Hematopoietic multipotent progenitor cell treated with erythropoietin and hydrocortisone succinate and interleukin-3 and kit ligand, for 4 days (in vitro differentiated cells): ENCODE measurements at places on chromosomes 1 and 21.

- peak; percentile 61 for DNase-seq
Measured at GRCh38 chr1:93033029-93033428, 46.1 kb upstream of the MTF2 start.

DNA sequence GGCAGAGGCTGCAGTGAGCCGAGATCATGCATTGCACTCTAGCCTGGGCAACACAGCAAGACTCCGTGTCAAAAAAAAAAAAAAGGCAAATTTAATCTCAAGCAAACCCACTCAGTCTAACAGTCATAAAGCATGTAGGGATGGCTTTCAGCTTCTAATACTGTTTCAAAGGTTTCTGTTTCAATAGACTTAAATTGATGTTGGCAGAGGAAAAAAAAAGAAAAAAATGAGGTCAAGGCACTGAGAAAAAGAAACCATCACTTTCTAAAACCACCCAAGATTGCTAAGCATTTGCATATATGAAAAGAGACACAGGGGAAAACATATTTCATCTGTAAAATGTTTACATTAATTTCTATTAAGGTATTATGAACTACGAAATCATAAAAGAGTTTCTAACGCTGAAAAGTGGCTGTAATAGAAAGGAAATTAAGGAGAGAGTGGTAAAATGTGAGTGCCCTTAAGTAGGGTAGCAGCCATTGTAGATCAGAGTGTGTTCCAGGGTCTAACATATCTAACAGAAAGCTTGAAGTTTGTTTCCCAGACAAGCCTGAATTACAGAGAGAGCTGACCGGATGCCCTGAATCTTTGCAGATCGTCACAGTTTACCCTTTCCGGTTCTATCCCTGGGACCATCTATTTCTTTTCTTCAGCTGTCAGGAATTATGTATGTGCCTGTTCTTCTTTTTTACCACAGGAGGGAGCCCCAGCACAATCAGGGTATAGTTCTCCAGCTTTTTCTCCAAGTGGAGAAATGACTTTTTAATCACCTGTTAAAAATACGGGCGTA lies 70.0 kb downstream of the PLD5 start:
- peak; percentile 50 for DNase-seq

GRCh38 chr1:30188329-30188728 lies 535.1 kb downstream of the MATN1 start:
- DNase-seq = no peak

GRCh38 chr1:27858072-27858948 lies 14.0 kb upstream of the THEMIS2 start:
- DNase-seq = peak; percentile 95

GRCh38 chr1:212351588-212352362 lies 62.9 kb downstream of the PACC1 start:
- peak; percentile 79 for DNase-seq

DNA sequence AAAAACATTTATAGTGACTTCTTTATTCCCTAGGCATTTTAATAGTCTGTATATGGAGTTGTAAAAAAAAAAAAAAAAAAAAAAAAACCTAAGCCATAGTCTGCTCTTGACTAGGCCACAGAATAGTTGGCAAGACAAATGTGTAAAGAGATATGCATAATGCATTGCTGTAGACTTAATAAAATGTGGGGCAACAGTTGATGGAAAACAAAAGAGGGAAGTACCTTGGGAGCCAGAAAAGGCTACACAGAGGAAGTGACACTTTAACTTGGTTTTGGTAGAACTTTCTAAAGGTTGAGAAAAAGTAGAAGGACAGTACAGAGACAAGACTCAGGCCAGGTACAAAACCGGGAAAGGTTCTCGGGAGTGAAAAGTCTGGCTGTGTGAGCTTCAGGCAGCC lies 802.9 kb upstream of the ADAMTS5 start:
- DNase-seq = peak; percentile 24

- DNase-seq = no peak
Measured at GRCh38 chr1:174535207-174535606, 87.4 kb downstream of the GPR52 start.

DNA sequence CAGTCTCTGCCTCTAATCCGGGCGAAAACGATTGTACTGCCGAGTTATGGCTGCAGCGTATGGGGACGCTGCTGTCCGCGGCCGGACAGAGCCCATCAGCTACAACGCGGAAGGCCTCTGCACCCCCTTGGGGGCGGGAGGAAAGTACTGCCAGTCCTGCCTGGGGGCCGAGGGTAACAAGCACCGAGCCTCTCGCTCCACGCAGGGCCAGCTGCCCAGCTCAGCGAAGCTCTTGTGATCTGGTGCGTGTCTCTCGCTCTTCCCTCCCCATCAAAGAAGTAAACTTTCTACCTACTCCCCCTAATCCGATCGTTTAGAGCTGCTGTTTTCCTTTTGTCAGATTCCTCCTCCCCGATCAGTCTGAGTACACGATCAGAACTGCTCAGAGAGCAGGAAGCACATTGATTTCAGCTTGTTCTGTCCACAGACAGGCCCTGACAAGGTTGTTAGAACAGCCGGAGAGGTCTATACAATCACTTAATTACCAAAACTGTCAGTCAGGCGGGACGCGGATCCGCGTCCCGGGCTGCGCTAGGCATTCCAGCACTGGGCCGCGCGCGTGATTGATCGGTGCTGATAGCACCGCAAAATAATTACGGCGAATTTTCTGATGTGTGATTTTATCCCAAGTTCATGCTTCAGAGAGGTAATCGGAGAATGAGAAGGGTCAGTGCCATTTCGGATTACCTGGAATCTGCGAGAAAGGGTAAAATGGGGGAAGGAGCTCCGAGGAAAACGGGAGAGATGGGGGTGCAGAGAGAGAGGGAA lies 8.7 kb upstream of the BARHL2 start:
- no peak for DNase-seq

DNA sequence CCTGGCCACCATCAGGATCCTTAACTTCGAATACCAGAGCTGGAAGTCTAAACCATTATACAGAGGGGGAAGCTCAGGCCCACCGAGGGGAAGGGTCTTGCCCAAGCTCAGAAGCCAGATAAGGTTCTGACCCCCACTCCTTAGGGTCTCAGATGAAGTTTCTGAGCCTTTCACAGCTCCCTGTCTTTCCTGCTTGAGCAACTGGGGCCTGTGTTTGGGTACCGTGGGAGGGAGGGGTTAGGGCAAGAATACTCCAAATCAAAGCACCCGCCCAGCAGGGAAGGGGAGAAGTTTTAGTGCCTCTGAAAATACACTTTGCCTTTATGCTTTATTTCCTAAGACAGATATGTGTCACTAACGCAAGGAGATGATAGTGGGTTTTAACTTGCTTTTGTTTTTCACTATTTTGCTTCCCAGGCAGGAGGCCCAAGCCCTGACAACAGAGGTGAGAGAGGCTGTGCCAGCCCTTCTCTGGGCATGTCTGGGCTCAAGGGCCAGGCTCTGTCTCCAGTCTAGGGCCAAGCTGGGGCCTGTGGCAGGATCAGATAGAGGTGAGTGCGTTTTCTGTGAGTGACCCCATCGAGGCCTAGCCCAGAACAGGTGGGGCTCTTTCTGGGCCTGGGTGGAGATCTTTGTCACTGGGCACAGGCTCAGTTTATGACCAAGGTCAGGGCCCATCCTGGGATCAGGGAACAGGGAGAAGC lies 20.5 kb upstream of the TENT5B start:
- no peak for DNase-seq

DNA sequence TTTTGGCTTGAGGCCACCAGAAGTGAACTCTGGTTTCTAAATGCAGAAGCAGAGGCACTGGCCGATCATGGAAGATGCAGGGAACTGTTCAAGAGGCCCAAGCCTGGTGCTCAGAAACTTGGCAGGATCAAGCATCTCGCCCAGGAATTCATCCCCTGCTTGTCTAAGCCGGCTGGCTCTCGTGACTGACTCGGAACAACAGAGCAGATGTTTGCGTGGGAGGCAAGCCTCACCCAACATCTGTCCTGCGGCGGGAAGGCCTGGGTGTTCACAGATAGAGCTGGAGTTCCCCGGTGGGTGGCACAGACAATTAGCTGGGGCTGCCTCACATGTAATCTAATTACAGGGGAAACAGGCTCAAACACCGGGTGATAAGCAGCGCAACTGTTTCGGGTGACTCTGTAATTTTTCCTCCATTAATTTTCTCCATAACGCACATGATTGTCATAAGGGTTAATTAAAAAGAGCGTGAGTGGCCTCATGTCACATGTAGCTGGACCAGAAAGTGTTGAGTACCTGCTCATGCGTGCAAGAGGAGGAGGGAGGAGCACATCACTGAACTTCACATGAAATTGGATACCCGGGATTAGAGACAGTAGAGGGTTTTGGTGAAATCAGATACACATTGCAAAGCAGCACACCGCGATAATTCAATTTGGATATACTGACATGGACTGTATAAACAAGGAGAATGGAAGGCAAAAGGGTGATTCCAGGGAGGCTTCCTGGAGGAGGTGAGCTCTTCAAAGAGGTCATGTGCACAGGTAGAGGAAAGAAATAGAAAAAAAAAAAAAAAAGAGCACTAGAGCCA lies 180.0 kb downstream of the ETS2 start:
- DNase-seq = peak; percentile 99

DNA sequence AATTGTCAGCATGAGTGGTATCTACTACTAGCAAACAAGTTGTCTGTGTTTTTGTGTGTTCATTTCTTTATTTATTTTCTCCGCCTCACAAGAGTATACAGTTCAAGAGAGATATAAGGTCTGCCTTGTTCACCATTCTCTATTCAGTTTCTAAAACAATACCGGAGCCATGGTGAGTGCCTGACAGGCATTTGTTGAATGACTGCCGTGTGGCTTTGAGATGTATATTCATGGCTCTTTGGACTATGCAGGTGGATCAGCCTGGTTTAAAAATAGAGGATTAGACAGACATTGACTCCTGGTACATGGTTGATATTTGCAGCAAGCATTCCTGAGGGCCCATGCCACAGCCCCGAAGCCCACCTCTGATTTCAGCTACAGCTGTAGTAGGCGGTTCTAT lies 89.7 kb downstream of the PGM1 start:
- DNase-seq = no peak

- DNase-seq = no peak
Measured at GRCh38 chr1:235745503-235746136, 96.0 kb upstream of the GNG4 start.

DNA sequence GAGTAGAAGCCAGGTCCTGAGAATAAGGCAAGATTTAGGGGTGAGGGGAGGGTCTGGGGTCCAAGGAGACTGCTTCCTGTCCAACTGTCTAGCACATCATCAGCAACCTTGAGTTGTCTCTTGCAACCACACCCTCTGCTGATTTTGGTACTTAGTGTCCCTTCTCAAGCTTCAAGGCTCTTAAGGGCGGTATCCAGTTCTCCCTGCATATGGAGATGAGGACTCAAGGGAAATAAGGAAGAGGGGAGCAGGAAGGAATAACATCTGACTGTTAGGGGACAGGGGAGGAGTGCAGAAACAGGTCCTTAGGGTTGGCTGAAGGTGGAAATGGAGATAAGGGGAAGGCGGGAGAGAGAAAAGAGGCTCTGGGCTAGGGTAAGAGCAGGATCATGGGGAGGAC lies 12.3 kb downstream of the MYOG start:
- DNase-seq = no peak

- no peak for DNase-seq
Measured at GRCh38 chr1:235069577-235070563, 58.8 kb downstream of the TOMM20 start.

GRCh38 chr1:80155371-80155770 lies 1148.8 kb upstream of the ADGRL4 start:
- no peak for DNase-seq

GRCh38 chr21:39209334-39209688 lies 26.1 kb upstream of the PSMG1 start:
- DNase-seq = peak; percentile 34

DNA sequence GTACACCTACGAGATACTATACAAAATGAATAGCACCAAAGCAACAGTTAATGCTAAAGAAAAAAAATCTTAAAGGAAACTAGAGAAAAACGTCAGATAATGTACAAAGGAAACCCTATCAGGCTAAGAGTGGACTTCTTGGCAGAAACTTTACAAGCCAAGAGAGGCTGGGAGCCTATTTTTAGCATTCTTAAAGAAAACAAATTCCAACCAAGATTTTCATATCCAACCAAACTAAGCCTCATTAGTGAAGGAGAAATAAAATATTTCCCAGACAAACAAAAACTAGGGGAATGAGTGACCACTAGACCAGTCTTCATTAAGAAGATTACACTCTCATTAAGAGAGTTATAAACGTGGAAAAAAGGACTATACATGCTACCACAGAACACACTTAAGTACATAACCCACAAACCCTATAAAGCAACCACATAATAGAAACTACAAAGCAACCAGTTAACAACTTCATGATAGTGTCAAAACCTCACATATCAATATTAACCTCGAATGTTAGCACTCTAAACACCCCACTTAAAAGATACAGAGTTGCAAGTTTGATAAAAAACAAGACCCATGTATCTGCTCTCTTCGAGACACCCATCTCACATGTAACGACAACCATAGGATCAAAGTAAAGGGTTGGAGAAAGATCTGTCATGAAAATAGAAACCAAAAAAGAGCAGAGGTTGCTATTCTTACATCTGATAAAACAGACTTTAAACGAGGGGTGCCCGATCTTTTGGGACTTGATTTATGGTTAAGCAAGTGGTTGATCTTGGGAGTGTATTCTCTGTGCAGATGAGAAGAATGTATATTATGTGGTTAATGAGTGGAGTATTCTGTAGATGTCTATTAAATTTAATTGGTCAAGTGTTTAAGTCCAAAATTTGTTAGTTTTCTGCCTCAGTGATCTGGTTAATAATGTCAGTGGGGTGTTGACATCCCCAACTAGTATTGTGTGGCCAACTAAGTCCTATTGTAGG lies 1301.4 kb downstream of the PLA2G4A start:
- DNase-seq = no peak

DNA sequence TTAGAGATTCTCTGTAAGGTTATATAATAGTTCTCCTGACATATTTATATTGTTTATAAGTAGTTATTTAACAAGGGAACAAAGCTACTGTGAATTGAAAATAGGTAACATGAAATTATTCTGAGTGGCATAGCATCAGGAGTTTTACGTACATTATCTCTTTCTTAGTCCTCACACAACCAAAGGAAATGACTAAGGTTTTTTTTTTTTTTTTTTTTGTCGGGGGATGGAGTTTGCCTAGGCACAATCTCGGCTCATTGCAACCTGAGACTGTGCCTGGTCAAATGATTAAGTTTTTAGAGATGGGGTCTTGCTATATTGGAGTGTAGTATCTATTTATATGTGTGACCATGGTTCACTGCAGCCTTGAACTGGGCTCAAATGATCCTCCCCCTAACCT lies 24.9 kb downstream of the TMED5 start:
- peak; percentile 65 for DNase-seq

DNA sequence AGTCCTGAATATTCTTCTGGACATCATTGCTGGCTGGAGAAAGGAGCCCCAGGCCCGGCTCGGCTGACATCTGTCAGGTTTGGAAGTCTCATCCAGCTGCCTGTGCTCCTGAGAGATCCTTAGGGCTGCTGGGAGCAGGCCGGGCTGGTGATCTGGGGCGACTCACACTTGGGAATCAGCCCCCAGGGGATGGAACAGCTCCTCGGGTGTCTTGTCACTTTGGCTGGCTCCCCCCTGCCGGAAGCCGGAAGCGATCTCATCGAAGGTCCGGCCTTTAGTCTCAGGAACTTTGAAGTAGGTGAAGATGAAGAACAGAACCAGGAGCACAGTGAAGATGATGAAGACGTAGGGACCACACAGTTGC lies 31.8 kb downstream of the SLC2A1 start:
- DNase-seq = no peak
